ENCODE measurements at places on chromosomes 7 and 10.
A peak's percentile ranks its signal among the peaks of the same experiment; 100 is the strongest.

- no peak for DNase-seq
These were observed 41.1 kb downstream of the GNAI1 start for GRCh38 chr7:80175744-80176143.

DNA sequence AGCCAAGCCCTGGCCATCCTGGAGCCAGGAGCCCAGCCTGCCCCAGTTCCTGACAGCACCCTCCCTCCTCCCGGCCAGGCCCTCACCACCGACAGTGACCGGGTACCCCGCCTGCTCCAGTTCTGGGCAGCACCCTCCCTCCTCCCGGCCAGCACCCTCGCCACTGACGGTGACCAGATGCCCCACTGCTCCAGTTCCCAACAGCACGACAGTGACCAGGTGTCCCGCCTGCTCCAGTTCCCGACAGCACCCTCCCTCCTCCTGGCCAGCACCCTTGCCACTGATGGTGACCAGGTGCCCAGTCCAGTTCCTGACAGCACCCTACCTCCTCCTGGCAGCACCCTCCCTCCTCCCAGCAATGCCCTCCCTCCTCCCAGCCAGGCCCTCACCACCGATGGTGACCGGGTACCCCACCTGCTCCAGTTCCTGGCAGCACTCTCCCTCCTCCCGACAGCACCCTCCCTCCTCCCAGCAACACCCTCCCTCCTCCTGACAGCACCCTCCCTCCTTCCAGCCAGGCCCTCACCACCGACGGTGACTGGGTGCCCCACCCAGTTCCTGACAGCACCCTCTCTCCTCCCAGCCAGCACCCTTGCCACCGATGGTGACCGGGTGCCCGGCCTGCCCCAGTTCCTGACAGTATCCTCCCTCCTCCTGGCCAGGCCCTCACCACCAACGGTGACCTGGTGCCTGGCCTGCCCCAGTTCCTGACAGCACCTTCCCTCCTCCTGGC lies 40.3 kb downstream of the VIPR2 start:
- DNase-seq = no peak

- DNase-seq = no peak
These were observed 29.9 kb downstream of the SORBS1 start for GRCh38 chr10:95531058-95531809.

GRCh38 chr10:77962350-77963146 lies 36.0 kb upstream of the DLG5 start:
- no peak for DNase-seq

GRCh38 chr10:59557052-59557451 lies 152.6 kb downstream of the SLC16A9 start:
- DNase-seq = no peak

DNA sequence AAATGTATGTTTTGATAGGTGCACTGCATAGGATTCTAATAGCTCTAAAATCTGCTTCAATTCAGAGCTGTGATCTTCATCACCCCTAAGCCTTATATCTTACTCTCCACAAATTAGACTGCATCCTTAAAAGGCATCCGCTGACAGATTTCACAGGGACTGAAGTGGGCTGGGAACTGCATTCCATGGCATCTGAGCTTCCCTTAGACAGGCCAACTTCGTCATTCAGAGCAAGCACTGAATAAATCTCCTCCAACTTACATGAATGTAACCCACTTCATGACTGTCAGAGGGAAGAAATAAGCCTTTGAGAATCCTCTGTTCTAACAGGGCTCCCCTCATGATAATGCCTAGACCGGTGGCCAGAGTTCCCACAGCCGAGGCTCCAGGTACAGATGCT lies 71.3 kb downstream of the SFMBT2 start:
- DNase-seq = no peak

DNA sequence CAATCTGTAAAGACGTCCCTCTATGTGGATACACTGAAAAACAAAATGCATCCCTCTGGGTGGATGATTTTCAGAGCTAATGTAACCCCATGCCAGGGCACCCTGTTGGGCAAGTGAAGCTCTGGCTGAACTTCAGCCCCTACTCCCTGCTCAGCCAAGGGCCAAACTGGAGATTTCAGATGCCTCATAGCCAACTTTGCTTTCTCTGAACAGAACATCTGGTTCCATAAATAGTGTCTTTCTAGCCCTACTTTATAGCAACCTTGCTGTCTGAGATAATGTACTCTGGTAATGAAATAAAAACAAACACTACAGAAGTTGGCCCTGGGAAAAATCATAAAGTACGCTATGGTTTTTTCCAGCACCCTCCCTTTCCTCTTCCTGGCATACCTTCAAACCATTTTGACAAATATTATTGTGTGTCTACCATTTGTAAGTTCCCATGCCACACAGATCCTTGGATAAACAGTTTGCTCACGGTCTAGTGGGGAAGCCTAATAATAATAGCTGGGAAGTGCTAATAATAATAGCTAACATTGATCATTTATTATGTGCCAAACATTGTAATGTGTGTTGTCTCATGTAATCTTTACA lies 3.4 kb downstream of the ENTPD1 start:
- no peak for DNase-seq

DNA sequence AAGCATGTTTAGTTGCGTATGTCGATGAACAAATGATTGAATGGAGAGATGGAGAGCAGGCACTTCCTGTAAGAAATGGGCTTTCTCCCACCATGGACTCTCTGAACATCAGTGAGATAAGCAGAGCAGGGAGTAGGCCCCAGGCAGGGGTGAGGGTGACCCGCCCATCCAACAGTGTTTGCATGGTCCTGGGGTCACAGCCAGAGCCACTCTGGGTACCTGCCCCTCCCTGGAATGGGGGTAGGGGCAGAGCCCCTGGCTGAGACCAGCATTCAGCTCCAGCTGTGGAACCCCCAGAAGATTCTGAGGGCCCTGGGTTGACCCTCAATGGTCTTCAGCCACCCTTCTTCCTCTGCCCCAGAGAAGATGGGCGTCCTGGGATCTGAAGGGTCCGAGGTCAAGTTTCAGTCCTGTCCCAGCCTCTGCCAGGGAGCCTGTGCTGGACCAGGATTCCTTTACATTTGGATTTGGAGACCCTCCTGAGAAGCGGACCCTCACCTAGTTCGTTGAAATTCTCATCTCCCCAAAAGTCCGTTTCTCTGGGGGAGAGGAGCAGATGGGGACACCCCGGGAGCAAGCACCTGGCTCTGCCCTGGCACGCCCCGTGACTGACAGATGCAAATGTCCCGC lies 2.4 kb upstream of the FGF8 start:
- DNase-seq = no peak

DNA sequence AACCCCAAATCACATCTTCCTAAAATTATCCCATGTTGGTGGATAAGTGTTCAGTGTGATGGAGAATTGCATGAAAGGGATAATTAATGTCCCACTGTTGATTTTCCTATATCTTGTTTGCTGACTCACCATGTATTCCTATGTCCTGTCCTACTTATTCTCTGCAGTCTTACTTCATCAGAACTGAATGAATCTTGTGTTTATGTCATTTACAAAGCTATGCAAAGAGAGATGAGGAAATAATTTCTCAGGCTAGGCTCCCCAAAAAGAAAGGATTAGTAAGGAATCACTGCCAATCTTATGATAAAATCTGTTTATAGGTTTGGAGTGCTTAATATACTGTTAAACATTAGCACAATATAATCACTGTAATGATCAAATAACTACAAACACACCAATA lies 360.8 kb downstream of the CRPPA start:
- no peak for DNase-seq

GRCh38 chr7:98085674-98086073 lies 21.0 kb upstream of the LMTK2 start:
- no peak for DNase-seq

DNA sequence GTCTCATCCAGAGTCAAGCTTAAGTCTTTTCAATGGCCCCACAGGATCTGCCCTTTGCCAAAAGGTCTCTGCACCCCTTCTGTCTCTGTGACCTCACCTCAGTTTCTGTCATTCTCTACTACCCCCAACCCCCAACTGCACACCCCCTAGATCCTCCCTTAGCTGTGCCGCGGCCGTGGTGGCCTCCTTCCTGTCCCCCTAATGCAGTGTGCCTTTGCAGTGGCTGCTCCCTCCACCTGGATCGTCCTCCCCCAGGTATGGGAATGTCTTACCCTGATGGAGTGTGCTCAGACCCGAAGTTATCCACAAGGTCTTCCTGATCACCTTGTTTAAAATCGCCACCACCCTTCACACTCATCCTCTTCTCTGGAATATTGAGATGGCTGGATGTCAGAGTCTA lies 9.6 kb downstream of the FGF8 start:
- DNase-seq = no peak

DNA sequence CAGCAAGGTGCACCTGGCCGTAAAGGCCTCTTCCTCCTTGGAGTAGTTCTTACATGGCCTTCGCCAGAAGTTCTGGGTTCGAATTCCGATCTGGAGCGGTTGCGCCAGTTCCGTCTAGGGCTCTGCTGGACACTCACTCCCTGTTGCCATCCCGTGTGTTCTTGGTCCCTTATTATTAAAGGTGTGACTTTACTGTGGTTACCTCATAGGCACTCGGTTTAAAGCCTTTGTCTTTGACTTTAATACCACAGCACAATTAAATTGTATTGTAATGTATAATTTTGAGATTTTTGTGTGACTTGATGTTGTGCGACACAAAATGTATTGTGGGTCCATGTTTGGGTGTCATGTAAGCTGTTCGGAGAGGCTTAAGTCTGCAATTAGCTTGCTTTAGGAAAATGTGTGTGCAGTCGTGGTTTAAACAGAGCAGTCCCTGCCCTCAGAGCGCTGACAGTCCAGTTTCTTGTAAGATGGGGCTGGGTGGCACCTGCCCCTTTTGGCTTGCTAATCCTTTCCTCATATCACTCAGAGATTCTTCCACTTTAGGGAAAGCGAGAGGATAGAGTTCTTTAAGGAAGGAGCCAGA lies 919 bp downstream of the INPP5F start:
- DNase-seq = no peak

DNA sequence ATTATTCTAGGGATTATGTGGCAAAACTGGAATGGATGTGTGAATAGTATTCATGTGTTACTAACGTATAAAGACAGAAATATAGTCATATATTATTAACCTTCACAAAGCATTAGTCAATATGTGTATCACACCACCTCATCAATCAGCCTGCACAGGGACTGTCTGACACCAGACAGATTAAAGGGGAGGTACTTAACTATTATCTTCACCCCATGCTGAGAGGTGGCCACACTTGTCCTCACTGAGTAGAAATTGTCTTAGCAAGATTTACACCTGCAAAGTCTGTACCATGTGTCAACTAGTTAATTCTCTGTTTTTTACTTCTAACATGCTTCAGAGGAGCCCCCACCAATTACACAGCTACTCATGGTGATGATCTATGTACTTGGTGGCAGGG lies 146.3 kb upstream of the LRGUK start:
- DNase-seq = no peak

DNA sequence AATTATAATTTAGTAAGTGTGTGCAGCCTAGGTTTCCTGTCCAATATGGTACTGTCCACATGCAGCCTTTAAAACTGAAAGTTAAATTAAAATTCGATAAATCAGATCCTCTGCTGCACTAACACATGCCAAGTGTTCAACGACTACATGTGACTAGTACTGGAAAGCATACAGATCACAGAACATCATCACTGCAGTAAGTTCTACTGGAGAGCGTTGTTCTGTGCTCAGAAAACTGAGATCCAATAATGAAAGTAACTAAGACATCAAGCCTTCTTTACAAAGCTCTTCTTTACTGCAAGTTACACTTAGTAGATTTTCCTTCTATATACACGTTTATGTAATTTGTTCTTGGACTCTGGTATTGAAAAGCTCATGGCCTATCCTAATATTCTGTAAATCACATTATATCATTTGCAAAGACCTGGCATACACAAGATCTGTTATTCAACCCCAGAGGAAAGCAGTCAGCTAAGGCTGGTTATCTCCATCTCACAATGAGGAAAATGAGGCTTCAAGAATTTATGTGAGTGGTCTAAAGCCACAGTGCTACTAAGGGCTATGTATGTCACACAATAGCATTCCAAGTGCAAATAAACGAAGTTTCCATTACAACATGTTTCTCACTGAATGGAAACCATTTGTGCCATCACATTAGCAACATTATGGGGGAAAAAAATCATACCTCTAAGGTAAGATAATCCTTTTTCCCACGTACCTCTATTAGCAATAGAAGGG lies 77.6 kb downstream of the VPS41 start:
- no peak for DNase-seq

DNA sequence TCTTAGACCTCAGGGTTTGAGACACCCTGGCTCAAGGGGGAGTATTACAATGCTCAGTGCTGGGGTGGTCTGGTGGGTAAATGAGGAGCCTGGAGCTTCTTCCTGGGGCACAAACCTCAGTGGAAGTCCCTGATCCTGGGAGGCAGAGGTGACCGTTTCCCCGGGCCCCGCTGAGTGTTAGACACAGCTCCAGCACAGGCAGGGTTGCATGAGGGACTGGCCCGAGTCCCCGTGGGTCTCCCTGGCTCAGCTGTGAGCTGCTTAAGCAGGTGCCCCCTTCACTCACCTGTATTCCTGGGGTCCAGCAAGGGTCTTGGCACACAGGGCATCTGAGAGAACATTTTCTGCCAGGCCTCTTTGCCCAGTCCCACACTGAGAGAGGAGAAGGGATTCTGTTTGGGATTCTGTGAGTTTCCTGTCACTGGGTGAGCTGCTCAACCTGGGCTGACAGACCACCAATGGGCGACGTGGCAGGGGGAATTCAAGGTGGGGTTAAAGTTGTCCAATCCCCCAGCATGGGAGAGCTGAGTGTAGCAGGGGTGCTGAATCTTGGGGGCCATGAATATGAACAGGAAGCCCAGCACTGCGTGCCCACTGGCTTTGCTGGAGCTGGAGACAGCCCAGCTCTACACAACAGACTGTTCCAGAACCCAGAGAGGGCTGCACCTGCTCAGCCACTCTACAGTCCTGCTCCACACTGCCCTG lies 29.9 kb downstream of the DDIT4 start:
- no peak for DNase-seq

- DNase-seq = no peak
These were observed 7.9 kb upstream of the C10orf120 start for GRCh38 chr10:122707535-122707934.

DNA sequence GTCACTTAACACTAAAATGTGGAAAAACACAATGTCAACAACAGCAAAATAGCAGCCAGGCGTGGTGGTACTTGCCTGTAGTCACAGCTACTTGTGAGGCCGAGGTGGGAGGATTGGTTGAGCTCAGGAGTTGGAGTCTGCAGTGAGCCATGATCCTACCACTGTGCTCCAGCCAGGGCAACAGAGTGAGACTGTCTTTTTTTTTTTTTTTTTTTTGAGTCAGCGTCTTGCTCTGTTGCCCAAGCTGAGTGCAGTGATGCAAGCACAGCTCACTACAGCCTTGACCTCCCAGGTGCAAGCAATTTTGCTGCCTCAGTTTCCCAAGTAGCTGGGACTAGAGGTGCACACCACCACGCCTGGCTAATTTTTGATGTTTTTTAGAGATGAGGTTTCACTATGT lies 6.1 kb downstream of the KCTD7 start:
- DNase-seq = no peak

DNA sequence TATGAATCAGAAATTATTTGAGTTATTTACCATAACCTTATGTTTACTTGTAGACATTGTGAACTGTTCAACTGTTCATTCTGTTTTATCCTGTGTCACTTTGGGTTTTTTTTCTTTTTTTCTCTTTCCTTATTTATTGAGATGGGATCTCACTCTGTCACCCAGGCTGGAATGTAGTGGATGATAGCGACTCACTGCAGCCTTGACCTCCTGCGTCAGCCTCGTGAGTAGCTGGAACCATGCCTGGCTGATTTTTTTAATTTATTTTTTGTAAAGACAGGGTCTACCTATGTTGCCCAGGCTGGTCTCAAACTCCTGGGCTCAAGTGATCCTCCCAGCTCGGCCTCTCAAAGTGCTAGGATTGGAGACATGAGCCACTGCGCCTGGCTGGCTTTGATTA lies 97.1 kb downstream of the CSTF2T start:
- no peak for DNase-seq

GRCh38 chr10:29646960-29647461 lies 12.2 kb upstream of the SVIL start:
- no peak for DNase-seq

GRCh38 chr7:19060761-19061259 lies 56.6 kb downstream of the TWIST1 start:
- DNase-seq = peak; percentile 19
